Colonic mucosa (tissue), 4 donors: ENCODE measurements at places on chromosomes 6 and 20. TPM values are rescaled to one million over a fixed set of nuclear protein-coding genes. Genes with fewer than 3 reads are reported as not detected.
A peak's percentile ranks its signal among the peaks of the same experiment; 100 is the strongest.

The TGM3 gene
- 0.27 TPM for total RNA-seq

- DNase-seq: no peak
These were observed 41.0 kb upstream of the SIRPA start for GRCh38 chr20:1854246-1854645.

DNA sequence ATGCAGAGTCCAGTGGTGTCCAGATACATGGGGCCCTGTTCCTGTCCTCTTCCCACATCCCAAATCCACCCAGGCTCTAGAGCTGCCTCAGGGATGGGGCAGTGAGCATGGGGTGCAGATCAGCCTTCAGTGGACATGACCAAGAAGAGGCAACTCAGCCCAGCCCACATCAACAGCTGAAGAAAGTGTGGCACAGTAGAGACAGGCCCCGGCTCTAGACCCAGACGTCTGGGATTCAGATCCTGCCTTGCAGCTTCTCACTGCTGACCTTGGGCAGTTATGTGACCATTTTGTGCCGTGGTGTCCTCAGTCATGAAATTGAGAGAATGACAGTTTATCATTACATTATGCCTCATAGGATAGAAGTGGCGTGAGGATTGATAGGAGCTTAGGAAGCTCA is 54.6 kb upstream of the CST7 start:
- no peak for DNase-seq

- DNase-seq: no peak
These were observed 37.6 kb downstream of the SLC2A10 start for GRCh38 chr20:46746956-46747526.

DNA sequence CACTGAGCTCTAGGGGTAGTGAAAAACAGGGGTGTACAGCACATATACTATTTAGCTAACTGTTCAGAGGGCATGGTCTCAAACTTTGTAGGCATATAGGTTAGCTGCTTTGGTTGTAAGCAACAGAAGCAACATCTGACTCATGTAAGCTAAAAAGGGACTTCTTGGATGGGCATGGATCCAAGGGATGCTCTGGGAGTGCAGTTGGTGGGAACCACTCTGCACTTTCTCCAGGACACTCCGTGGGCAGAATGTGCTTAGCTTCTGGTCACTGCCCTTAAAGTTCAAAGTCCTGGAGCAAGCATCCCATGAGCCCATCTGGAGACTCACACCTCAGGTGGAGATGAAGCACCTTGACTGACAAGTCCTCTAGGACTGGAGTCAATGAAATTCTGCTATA is 11.5 kb downstream of the APCDD1L start:
- no peak for DNase-seq

DNA sequence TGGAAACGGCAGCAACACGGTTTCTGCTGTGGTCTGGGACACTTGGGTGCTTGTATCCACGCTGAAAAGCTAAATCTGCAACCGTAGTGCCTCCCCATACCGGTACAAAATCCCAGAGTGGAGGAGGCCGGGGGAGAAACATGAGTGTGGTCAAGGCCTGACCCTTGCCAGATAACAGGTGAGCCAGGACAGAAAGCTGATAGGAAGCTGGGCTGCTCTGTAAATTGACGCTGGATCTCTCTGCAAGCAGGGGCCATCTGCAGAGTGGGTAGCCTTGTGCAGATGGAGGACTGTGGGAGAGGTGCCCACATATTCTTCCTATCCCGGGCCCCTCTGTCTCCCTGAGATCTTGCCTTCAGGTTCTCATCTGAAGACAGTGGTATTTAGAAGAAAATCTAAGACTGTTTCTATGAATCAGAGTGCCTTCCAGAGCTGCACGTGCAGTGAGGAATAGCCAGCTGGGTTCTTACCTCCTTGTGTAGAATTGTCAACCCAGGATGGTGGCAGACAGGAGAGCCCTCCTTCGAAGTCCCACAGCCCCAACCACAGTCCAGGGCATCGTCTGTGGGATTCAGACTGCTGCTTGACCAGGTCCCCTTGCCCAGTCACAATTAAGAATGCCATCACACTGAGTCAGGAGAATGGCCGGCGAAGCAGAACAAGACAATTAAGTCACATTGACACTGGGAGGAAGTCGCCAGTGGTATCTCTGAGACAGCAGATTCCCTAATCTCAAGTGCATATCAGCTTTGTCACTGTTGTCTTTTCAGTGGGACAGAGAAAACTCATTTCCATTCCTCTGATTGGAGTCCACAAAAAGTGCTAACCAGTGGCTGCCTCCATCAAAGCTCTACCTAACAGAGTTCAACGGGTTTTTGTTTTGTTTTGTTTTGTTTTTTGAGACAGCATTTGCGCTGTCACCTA is 100.0 kb upstream of the RIPOR2 start:
- DNase-seq: no peak

- peak; percentile 64 for DNase-seq
These were observed 8.3 kb downstream of the PI16 start for GRCh38 chr6:36962874-36963273.

The DYNLRB1 gene
- 107 TPM for total RNA-seq

The NOTCH4 gene
- total RNA-seq: 3.7 TPM

DNA sequence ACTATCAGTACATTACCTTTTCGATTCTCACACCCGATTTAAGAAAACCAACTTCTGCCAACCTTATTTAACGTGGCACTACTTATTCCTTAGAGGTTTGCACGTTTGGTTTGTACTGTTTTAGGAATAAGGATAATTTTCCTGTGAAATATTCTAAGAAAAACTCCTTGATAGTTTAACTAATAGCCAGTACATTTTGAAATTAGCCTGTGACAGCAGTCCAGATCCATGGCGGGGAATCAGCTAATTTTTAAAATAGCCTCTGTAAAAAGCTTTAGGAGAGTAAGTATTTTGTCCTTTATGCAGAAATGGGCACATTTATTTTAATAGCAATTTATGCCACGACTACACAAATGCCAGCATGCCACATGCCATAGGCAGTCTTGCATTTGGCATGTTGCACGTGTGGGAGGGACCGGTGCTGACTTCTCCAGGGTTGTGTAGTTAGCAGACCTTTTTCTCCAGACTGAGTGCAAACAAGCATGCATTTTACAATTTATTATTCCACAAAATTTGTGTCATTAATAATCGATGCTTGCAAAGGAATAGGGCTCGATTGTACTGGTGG is 6.2 kb downstream of the FOXC1 start:
- no peak for DNase-seq

DNA sequence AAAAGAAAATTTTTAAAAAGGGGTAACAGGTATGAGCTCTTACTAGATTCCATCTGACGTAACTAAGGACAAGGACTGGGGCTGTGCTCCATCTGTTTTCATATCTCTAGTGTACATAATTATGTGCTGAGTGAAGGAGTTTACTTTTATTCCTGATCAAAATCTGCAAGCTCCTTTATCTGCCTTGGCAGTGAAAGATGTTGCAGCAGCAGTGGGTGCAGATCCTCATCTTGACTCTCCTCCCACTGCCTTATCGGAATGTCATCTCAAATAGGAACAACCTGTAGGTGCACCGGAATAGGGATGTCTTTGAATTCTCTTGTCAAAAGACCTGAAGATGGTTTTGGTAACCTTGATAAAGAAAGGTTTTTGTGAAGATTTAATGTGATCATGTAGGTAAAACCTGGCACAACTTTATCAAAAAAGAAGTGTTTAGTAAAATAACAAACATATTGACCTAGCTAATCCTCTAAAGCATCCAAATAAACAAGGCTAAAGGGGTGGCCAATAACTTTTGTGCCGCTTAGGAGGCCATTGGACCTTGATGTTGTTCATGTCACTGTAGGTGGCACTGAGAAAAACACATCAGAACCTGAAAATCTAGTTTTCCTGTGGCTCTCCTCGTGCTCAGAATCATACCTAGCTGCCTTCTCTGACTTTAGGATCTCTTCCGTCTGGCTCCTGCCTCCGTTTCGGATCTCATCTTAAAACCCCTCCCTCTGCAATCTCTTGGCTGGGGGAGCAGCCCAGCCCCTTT is 19.0 kb upstream of the SLC16A10 start:
- DNase-seq: no peak

The DEFB132 gene
- not detected for total RNA-seq

The RSPH4A gene
- total RNA-seq: 0.10 TPM

GRCh38 chr6:159444056-159444760 is 248.8 kb downstream of the SOD2 start:
- DNase-seq: no peak

The TMEM170B gene
- 2.2 TPM for total RNA-seq

GRCh38 chr20:51876313-51876940 is 74.1 kb upstream of the SALL4 start:
- no peak for DNase-seq

The HLA-DRA gene
- 44.3 TPM for total RNA-seq

- peak; percentile 78 for DNase-seq
These were observed 171.4 kb downstream of the DTNBP1 start for GRCh38 chr6:15491255-15491985.

- DNase-seq: peak; percentile 71
These were observed 8.3 kb downstream of the CEP250 start for GRCh38 chr20:35463455-35464300.

GRCh38 chr6:158758941-158759479 is 60.2 kb downstream of the EZR start:
- no peak for DNase-seq

DNA sequence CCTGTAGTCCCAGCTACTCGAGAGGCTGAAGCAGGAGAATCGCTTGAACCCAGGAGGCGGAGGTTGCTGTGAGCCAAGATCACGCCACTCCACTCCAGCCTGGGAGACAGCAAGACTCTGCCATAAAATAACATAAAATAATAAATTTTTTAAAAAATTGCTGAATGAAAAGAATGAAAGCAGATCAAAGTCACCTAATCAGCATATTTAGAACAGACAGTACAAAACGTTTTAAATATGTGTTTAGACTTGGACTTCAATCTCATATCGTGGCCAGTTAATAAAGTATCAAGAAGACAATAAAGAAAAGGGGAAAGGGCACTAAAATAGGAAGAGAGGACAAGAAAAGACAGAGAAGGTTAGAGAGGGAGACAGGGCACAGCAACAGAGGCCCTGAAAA is 74.6 kb downstream of the EPM2A start:
- DNase-seq: no peak

GRCh38 chr20:14005996-14006395 is 10.7 kb downstream of the MACROD2 start:
- no peak for DNase-seq

- no peak for DNase-seq
These were observed 22.9 kb downstream of the RUNX2 start for GRCh38 chr6:45351076-45351475.

DNA sequence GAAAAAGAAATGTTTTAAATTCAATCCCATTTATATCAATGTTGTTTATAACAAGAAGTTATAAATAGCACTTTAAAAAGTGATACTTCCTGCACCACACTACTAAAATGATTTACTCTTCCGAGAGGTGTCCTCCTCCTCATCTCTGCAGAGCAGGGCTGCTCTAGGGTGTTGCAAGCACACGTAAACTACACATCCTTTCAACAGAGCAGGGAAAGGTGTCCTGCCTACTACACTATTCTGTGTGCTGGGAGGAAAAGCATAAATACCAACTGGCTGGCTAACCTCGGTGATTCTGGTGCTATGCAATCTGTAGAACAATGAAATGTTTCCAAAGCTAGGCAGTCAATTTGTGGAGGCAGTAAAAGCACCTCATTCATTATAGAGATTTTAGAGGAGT is 89.5 kb upstream of the MAP7 start:
- DNase-seq: no peak

- DNase-seq: no peak
These were observed 95.3 kb downstream of the MLIP start for GRCh38 chr6:54206510-54206909.

DNA sequence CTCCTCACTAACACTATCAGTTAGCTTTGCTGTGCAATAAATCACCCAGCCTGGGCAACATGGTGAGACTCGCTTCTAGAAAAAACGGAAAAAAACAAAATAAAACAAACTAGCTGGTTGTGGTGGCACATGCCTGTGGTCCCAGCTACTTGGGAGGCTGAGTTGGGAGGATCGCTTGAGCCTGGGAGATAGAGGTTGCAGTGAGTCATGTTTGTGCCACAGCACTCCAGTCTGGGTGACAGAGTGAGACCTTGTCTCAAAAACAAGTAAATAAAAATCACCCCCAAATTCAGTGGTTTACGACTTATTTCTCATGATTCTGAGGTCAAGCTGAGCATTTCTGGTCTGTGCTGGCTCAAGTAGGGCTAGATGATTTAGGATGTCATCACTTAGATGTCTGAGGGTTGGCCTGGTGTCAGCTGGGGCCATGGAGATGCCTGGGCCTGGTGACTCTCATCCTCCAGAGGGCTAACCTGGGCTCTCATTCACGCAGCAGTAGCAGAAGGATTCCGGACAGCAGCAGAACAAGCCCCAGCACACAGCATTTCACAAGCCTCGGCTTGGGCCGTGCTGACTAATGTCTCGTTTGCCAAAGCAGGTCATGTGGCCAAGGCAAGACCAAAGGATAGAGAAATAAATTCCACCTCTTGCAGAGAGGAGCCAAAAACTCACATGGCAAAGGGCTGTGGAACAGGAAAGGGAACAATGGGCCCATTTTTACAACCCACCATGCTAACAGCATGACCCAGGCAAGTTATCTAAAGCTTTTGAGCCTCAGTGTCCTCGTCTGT is 32.5 kb downstream of the MGME1 start:
- DNase-seq: no peak

The PEX6 gene
- total RNA-seq: 40.3 TPM

- DNase-seq: no peak
These were observed 5.9 kb upstream of the TCEA2 start for GRCh38 chr20:64056889-64057627.

GRCh38 chr6:40778918-40779317 is 191.8 kb upstream of the LRFN2 start:
- no peak for DNase-seq

The MYLIP gene
- 32.2 TPM for total RNA-seq

GRCh38 chr20:23081263-23081819 is 4.8 kb downstream of the CD93 start:
- DNase-seq: no peak

- DNase-seq: no peak
These were observed 47.2 kb downstream of the KIF13A start for GRCh38 chr6:17940151-17940792.

DNA sequence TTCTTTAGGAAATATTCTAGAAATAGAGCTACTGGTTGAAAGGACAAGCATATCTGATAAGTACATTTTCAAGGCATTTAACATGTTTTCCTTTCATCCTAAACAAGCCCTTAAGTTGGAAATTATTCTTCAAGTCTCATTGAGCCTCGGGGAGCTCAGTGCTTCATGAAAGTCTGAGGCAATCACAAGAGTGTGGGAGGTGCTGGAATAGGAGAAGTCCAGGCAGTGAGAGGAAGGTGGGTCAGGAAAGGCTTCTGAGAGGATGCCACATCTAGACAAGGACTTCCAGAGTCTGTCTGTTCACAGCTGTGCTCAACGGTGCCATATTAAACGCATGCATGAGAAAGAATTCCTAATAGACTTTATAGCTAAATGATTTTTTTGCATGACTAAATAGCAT is 69.8 kb downstream of the CD83 start:
- no peak for DNase-seq

DNA sequence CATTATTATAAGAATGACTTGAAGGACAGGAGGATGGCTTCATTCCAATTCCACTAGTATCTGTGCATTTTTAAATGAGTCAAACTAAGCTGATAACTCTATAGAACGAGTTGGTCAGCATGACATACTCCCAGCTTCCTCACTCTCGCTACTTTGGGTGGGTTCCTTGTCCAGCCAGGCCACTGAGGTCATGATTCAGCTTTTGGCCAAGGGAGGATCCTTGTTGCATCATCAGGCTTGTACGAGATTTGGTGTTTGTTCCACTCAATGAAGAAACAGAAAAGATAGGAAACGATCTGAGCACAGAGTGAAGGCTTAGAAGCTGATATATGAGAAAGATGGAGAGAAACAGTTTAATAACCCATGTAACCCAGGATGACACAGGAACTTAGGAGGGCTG is 19.8 kb downstream of the NEDD9 start:
- no peak for DNase-seq

The B3GAT2 gene
- total RNA-seq: not detected
